Left lung (tissue), 14 donors: ENCODE measurements at places on chromosomes 5 and 9. TPM values are rescaled to one million over a fixed set of nuclear protein-coding genes. Genes with fewer than 3 reads are reported as not detected.

GRCh38 chr5:137611794-137612435 lies 112.8 kb upstream of the SPOCK1 start:
- DNase-seq = no peak

- no peak for DNase-seq
Measured at GRCh38 chr9:133204335-133204992, 4.6 kb downstream of the OBP2B start.

GRCh38 chr5:90586469-90586868 lies 27.9 kb downstream of the ADGRV1 start:
- no peak for DNase-seq

DNA sequence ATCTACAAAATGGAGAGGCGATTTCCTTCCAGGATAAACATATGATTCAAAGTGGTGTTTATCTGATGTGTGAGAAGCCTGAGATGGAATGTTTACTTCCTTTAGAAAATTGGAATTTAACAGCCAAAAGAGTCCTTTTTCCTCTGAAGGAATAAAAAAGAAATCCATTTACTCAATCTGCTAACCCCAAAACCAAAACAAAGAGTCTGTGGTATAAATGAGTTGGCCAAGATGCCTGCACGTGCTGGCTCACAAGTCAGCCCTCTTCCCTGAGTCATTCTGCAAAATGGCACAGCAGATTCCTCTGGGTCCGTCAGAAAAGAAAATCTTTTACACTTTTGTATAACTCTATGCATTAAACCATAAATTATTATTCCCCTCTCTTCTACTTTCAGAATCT lies 60.8 kb downstream of the EBF1 start:
- no peak for DNase-seq

GRCh38 chr5:133229931-133230664 lies 178.3 kb downstream of the HSPA4 start:
- DNase-seq = no peak

- no peak for DNase-seq
Measured at GRCh38 chr5:59296317-59297264, 596.9 kb downstream of the PDE4D start.

DNA sequence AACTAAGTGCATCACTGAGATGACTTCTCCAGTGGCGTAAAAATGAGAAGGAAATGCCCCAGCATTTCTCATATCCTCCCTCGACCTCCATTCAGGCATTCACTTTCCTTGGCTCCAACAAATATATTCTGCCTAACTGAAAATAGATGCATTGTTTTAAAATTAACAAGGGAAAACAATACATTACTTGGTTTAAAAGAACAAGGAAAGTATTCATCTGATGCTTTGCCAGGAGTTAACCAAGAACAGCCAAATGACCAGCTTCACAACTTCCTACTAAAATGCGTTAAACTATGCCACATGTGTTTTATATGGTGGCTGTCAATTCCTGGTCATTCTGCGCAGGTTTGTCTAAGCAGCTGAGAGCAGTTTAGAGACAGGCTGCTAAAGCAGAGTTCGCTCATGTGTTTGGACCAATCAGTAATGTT lies 121.4 kb downstream of the GNAQ start:
- no peak for DNase-seq

- no peak for DNase-seq
Measured at GRCh38 chr5:139969318-139969717, 73.8 kb downstream of the NRG2 start.

ENDOG gene
- 22.8 TPM for total RNA-seq

SLC6A18 gene
- total RNA-seq = not detected

ACOT12 gene
- total RNA-seq = not detected

IFNE gene
- not detected for total RNA-seq

SLC34A1 gene
- total RNA-seq = not detected
